Smooth muscle cell of the pulmonary artery (primary cell): ENCODE measurements at places on chromosomes 12 and 14. TPM values are rescaled to one million over a fixed set of nuclear protein-coding genes. Genes with fewer than 3 reads are reported as not detected.

The GLT1D1 gene
- total RNA-seq: under 0.01 TPM in 1 of 2 replicates, not detected in the other

The ALDH1L2 gene
- total RNA-seq: 58.2 and 63.5 TPM in 2 replicates

The HOXC10 gene
- not detected in 2 replicates for total RNA-seq

The SLC8A3 gene
- total RNA-seq: 0.33 and 0.40 TPM in 2 replicates

The CIDEB gene
- total RNA-seq: 1.6 and 2.3 TPM in 2 replicates

The TMPO gene
- total RNA-seq: 25.3 and 40.7 TPM in 2 replicates
